ENCODE measurements at places on chromosomes 2 and 18.

DNA sequence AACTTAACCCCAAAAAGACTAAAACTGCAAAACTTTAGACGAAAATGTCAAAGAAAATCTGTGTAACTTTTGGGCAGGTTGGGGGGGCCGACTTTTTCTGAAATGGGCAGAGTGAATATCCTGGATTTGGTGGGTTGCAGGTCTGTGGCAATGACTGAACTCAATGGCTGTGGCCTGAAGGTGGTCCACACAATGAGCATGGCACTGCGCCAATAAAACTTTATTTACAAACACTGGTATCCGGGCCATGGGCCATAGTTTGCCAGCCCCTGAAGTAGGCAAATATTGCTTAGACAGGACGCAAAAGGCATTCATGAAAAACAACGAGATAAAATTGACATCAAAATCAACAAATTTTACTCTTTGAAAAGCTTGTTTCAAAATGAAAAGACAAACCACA lies 66.2 kb downstream of the RTP5 start:
- DNase-seq: no peak

GRCh38 chr2:241108271-241109209 lies 6.5 kb upstream of the MTERF4 start:
- no peak for DNase-seq

DNA sequence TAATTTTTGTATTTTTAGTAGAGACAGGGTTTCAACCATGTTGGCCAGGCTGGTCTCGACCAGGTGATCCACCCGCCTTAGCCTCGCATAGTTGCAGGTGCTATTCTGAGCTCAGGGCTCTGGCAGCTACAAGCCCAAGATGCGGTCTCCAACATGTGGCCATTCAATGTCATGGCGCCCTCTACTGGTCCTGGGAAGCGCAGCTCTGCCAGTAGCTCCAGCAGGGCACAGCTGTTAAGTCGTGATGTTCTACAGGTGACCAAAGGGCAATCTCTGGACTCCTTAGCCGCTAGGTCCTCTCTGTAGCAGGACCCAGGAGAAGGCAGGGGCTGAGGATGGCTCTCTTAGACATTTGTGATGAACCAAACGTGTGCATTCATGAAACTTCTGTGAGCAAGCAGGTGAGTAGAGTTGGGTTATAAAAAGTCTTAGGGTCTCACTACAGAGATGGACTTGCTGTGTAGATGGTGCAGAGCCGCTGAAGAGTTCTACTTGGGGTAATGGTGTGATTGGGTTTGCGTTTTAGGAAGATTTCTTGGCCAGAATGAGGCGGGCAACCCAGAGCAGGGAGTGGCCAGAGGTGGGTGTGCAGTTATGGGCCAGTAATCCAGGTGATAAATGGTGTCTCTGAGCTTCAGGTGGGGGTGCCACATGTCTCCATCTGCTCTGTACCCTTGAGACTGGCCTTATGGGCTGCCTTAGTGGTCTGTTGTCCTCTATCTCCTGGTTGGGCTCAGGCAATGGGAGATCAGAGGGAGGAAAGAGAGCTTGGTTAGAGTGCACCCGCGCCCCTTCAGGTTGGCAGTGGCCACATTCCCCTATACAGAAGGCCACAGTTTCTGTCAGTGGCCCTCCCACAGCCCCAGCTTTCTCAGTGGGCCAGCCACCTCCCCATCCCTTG lies 31.0 kb downstream of the IL37 start:
- DNase-seq: peak; percentile 19

DNA sequence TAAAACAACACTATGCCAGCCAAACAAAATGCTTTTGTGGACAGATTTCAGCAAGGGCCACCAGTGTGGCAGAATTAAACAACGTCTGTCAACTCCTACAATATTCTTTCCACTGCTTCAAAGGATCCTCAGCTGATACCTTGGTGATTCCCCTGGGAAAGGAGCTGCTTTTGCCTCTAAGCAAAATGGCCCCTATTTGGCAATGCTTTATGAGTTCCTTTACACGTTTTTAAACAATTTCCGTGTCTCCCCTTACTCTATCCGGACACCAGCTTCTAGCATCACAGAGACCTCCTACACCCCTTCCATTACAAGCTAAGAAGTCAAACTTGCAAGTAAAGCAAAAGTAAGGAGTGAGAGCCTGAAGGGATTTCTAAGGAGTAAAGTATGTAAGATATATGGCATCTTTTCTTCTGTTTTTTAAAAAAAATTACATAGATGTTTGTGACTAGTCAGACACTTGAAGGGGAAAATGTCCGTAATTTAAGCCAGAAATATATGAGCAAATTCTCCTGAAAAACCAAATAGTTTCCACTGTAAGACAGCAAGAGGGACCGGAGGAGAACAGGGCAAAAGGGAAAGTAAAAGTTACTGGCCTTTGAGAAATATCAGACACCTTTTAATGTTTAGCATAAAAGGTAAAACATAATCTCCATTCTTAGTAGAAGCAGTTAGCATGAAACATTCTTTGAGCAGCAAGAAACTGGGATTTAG lies 1.9 kb downstream of the SOS1 start:
- DNase-seq: no peak

GRCh38 chr2:64760128-64760527 lies 106.4 kb upstream of the SERTAD2 start:
- no peak for DNase-seq

- no peak for DNase-seq
Observed at GRCh38 chr2:2777213-2777612, 446.1 kb upstream of the MYT1L start.

GRCh38 chr2:102256276-102256675 lies 55.1 kb upstream of the IL1RL1 start:
- DNase-seq: no peak

- no peak for DNase-seq
Observed at GRCh38 chr2:69694894-69695849, 46.8 kb upstream of the ANXA4 start.

DNA sequence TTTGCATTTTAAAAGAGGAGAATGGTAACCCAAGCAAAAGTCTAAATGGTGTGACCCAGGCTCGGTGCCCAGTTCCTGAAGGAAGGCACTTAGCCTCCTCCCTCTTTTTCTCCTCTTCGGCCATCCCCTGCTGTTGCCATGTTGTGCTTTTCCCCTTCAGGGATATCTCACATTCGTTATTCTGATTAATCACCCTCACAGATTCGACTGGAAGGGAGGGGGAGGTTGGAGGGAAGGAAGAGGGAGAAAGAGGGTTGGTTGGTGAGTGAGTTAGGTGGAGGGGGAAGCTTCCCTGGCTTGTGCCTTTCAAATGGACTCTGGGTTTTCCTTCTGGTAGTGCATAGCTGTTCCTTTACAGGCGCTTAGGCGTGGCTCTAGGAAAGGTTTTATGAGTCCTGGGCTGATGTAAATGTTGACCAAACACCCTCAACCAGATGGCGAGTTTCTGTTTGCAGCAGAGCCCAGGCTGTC lies 39.0 kb upstream of the LYPD6B start:
- no peak for DNase-seq

DNA sequence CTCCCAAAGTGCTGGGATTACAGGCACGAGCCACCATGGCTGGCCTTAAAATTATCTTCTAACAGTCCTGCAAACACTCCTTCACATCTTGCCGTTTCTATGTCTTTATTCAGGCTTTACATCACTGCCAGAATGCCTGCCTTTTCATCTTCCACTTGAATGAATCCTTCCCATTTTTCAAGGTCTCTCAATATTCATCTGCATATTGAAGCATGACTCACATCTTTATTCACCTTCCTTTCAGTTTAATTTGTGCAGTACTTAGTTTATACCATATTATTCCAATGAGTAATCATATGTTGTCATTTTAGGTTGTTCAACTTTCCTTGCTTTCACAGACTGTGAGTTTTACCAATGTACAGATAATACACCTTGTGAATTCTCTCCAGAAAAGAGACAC lies 510.1 kb upstream of the PIK3C3 start:
- DNase-seq: no peak

- DNase-seq: no peak
Observed at GRCh38 chr18:28789502-28789901, 612.6 kb upstream of the CDH2 start.
